ENCODE measurements at places on chromosomes 12 and 14.

GRCh38 chr12:46471404-46471803, 98.8 kb upstream of the SLC38A2 start:
- no peak for DNase-seq

- DNase-seq: no peak
Observed at GRCh38 chr12:1839956-1840951, 19.9 kb downstream of the LRTM2 start.

- DNase-seq: no peak
Observed at GRCh38 chr12:114403011-114403689, 2.8 kb downstream of the TBX5 start.

- DNase-seq: no peak
Observed at GRCh38 chr12:120687578-120688289, 785 bp downstream of the MLEC start.

DNA sequence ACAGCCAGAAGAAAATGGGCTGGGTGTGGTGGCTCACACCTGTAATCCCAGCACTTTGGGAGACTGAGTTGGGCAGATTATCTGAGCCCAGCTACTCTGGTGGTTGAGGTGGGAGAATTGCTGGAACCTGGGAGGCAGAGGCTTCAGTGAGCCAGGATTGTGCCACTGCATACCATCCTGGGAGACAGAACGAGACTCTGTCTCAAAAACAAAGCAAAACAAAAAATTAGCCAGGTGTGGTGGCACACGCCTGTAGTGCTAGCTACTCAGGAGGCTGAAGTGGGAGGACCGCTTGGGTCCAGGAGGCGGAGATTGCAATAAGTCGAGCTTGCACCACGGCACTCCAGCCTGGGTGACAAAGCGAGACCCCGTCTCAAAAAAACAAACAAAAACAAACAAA, 3.8 kb upstream of the EMP1 start:
- DNase-seq: no peak

DNA sequence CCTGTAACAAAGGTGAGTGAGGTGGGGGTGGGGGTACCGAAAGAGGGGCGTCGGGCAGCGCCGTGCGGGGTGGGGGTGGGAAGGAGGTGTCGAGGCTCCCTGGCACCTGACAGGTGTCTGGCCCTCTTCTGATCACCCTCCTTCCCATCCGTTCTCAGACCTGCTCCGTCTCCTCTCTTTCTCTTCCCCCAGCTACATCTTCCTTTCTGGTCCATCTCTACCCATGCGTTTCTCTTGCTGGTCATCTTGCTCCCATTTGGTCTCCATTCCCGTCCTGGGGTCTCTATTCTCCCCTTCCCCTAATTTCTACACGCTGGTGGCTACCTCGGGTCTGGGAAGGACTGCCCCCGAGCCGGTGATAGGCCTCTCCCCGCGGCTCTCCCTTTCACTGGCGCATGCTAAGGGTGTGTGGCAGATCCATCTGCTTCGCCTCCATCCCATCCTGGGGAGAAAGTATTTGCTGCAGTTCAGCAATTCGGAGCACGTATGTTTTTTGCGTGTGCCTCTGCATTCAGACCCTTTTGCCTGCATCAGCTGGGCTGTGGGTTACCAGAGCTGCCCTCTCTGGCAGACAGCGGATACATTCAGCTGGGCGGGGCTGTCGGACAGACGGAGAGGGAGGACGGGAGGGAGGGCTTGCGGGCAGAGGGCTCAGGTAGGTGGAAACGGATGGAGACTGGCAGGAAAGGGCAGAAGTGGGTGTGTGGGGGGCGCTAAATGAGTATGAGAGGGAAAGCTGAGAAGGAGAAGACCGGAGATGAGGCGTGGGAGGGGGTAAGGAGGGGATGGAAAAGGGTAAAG, 730 bp downstream of the CLSTN3 start:
- peak; percentile 51 for DNase-seq

- no peak for DNase-seq
Observed at GRCh38 chr12:6730169-6730568, 6.3 kb downstream of the COPS7A start.

DNA sequence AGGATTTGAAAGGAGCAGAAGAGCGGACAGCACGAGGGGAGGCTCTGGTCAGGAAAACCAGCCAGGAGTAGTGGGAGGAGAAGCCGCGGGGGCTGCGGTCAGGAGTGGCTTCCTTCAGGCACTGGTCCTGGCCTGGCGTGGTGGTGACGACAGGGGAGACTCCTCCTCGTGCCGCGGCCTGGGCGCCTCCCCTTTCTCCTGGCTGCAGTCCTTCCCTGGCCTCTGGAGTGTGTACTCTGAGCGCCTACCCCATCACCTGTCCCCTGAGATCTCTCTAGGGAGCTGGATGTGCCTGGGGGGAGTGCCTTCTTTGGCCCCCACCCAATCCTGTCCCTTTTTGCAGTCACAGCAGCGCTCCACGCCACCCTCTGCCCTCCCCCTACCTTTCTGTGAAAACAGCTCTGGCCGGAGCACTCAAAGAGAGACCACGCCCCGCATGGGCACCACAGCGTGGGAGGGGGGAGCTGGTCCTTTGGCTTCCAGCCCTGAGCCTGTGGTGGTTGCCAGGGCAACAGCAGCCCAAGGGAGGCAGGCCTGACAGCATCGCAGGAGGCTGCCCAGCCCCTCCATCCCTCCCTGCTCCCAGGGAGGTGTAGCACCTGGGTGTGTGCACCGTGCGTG, 125.9 kb downstream of the CALM1 start:
- DNase-seq: peak; percentile 62

- DNase-seq: peak; percentile 39
Observed at GRCh38 chr14:37150414-37150813, 22.0 kb downstream of the SLC25A21 start.

DNA sequence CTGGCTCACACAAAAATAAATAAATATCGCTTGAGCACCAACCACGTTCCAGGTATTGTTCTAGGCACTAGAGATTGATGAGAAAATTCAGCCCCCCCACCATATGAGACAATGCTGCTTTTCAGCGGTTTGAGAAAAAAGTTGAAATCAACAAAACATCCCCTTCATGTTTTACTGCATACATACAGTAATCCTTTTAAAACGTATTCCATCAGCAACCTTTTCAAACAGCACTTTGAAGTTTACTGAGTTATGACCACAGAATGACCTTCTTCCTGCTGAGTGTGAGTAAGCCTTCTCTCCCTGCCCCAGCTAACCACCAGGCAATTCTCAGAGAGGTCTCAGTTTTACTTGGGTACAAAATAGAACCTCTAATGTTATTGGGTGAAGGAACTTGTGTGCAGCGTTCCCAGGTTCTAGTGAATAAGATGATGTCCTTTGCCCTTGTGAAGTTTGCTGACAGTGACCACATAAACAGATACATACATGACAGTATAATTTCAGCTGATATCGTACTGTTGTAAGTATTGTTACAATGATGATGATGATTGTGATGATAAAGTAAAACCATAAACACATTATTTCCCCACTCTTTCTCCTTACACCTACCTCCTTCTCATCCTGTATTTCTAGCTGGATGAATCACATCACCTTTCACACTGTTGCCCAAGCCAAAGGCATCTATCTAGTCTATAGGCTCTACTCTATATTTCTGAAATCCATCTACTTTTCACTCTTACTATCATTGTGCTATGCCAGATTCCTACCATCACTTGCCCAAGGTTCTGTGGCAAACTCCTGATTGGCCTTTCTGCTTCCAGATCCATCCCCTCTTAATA, 124.4 kb upstream of the KRR1 start:
- peak; percentile 97 for DNase-seq

DNA sequence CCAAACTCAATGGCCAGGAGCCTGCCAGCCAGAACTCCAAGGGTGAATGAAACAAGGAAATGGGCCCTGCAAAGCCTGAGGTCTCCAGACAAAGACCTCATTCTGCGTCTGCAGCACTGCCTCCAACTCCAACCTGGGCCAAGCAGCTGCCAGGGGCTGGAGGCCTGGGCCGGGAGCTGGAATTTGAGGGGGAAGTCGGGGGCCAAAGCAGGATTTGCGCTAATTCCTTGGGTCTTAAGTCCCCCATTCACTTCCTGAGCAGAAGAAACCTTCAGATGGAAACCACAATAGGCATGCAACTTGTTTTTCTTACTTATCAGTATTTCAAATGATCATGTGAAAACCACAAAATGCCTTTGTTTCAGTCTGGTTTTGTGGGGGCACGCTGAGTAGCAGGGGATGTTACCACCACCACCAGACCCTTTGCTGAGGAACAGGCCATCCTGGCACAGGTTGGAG, 23.0 kb upstream of the TC2N start:
- peak; percentile 61 for DNase-seq

DNA sequence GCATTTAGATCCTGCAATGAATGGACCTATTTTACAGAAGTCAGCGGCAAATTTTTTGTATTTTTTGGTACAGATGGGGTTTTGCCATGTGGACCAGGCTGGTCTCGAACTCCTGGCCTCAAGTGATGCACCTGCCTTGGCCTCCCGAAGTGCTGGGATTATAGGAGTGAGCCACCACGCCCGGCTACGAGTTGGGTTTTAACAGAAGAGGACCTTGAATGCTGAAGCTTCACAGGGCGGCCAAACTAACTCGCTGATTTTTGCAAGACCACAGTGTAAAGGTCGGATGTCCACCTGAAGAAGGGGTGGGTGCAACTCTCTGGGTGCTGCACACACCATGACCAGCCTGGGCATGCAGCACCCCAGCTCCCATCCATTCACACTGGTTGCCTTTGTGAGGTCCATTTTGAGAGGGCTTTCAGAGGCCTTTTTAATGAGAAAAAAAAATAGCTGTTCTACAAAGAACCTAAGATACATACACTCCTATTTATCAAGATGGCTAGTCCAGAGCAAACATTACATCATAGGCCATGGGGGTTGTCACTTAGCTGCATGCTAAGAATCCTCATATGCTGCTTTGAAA, 21.6 kb upstream of the CDK2AP1 start:
- no peak for DNase-seq

DNA sequence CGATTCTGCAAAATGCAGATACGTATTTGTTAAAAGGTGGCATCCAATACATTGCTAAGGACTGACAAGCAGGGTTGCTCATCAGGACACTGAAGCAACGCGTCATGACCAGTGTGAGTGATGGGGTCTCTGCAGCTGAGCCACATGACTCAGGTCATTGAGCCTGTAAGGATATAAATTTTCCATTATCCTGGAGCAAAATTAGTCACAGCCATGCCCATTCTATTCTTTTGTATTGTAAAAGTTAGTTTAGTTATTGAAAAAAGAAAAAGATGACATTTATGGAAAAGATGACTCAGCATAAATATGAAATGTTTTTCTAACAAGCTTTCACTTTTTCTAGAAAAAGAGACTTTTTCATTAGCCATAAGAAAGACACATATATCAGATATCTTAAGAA, 268.0 kb upstream of the TMEM132C start:
- DNase-seq: no peak
